Upper lobe of right lung (tissue), 1 donor: ENCODE measurements at places on chromosomes 1 and 21. TPM values are rescaled to one million over a fixed set of nuclear protein-coding genes. Genes with fewer than 3 reads are reported as not detected.

Gene PLA2G2F
- total RNA-seq: not detected

Gene CFHR1
- total RNA-seq: not detected

Gene IL10
- total RNA-seq: 0.67 TPM

Gene LIN28A
- total RNA-seq: not detected

Gene PTGER3
- 2.7 TPM for total RNA-seq

Gene CLEC20A
- total RNA-seq: not detected

Gene NBPF10
- 3.8 TPM for total RNA-seq

Gene SELL
- 12.1 TPM for total RNA-seq

Gene GRIK1
- not detected for total RNA-seq

Gene CFAP107
- not detected for total RNA-seq

Gene IRF2BP2
- total RNA-seq: 161 TPM

Gene CHI3L1
- total RNA-seq: 85.1 TPM

Gene TEX38
- total RNA-seq: not detected

Gene LYST
- 78.4 TPM for total RNA-seq

Gene E2F2
- total RNA-seq: 0.32 TPM

Gene PCBP3
- total RNA-seq: 3.8 TPM

Gene KLF17
- 0.52 TPM for total RNA-seq

Gene FMOD
- 45.1 TPM for total RNA-seq

Gene EMC1
- total RNA-seq: 38.7 TPM

Gene COL8A2
- total RNA-seq: 16.2 TPM

Gene FCRL5
- 0.93 TPM for total RNA-seq

Gene ARHGEF10L
- total RNA-seq: 34.1 TPM

Gene CCDC185
- total RNA-seq: not detected

Gene PROX1
- 14.1 TPM for total RNA-seq

Gene CD84
- 20.7 TPM for total RNA-seq

Gene ZNF697
- total RNA-seq: 11.4 TPM

Gene AJAP1
- total RNA-seq: 0.52 TPM

Gene CSF3R
- 202 TPM for total RNA-seq

Gene LCE1A
- not detected for total RNA-seq

Gene LCE1E
- total RNA-seq: not detected

Gene PRAMEF27
- not detected for total RNA-seq

Gene FMO3
- total RNA-seq: 22.7 TPM

Gene ZNF593OS
- total RNA-seq: not detected

Gene FUCA1
- total RNA-seq: 44.4 TPM

Gene TMEM51
- total RNA-seq: 14.7 TPM
